ENCODE measurements at places on chromosomes 4 and X. TPM values are rescaled to one million over a fixed set of nuclear protein-coding genes. Genes with fewer than 3 reads are reported as not detected.

- DNase-seq, result no peak
Measured at GRCh38 chr4:125527681-125528080, 212.9 kb downstream of the FAT4 start.

DNA sequence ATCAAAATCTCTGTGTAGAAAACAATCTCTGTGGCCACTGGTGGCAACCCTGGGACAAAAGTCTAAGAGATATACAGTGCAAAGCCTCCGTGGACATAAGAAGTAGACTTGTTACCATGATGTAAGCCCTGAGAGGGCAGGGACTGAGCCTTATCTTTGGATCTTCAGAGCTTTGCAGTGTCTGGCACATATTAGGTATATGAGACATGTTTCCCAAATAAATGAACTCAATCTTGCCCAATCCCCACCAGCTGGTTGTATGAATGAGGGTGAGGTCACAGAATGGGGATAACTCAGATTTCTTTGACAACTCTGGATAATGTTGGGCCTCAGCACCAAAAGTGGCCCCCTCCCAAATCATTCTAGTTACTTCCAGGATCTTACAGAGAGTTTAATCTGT is 511.4 kb upstream of the DIPK2B start:
- no peak for DNase-seq

DNA sequence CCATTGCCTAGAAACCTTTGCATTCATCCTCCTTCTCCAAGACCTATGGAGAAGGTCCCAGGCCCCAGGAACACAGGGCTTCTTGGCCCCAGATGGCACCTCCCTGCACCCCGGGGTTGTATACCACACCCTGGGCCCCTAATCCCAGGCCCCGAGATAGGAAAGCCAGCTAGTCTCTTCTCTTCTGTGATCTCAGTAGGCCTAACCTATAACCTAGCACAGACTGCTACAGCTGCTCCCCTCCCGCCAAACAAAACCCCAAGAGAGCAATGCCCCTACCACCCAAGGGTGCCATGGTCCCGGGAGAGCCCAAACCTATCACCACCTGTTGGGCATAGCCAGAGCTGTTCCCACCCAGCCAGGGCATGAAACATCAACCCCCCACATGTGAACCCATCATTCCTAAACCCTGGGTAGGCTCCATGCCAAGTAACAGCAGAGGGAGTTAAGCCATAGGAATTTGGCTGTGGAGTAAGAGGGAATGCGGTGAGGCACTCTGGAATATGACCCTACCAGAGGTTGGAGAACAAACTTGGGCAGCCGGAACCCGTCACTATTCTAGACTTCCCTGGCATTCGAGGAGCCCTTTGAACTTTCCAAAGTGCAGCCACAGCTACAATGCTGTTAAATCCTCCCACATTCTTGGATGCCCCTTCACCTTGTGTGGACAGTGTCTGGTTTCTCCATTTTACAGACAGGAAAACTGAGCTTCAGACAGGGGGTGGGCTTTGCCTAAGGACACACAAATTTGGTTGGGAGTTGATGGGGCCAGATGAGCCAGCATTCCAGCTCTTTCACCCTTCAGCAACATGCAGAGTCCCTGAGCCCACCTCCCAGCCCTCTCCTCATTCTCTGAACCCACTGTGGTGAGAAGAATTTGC is 10.9 kb upstream of the SASH3 start:
- no peak for DNase-seq

DNA sequence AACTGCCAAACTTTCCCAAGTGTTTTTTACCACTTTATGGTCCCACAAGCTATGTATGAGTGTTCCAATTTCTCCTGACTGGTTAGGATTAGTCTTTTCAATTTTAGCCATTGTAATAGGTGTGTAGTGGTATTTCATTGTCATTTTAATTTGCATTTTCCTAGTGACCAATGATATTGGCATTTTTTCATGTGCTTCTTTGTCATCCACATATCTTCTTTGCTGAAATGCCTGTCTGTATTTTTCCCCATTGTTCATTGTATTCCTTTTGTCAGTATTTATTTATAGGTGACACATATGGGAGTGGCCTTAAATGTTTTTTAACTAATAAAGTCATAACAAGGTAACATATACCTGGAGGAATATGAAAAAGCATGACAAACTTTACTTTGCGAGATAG is 9.2 kb upstream of the UBE2D3 start:
- no peak for DNase-seq

Gene LRCH2
- 0.46 TPM for polyA plus RNA-seq

Gene RBMX2
- 24.0 TPM for polyA plus RNA-seq

Gene ASB12
- 0.51 TPM for polyA plus RNA-seq

- DNase-seq, result no peak
Measured at GRCh38 chr4:74449571-74450297, 4.8 kb downstream of the AREG start.

DNA sequence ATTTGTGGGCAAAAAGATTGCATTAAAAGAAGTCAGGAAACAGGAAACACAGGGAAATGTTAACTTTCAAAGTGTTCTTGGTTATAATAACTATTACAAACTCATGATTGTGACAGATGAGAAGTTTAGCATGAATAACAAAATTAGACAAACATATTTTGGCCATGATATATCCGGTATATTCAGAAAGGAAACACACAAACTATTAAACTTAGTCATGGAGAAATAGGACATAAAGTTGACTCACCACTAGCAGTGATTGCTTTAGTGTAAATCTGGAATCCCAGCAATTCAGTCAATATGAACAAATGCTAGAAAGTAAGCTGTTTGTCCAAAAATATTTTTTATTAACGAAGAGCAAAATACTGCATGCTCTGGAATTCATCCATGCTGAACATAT is 1299.9 kb downstream of the C4orf33 start:
- no peak for DNase-seq

DNA sequence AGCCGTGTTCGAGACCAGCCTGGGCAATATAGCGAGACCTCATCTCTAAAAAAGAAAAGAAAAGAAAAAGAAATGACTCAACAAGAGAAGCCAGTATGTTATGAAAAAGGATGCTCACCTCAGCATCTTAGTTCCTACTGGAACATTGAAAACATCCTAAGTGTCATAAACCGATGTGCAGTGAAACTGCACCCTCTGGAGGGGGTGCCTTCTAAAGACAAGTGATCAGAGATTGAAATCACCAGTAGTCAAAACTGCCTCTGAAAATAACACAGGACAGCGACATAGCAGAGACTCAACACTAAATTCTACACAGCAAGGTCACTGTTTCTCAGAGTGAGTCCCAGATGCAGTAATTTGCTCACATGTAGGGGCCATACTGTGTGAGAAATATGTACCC is 28.0 kb upstream of the ATP6AP2 start:
- no peak for DNase-seq

GRCh38 chrX:20432048-20432447 is 165.3 kb upstream of the RPS6KA3 start:
- DNase-seq, result no peak

DNA sequence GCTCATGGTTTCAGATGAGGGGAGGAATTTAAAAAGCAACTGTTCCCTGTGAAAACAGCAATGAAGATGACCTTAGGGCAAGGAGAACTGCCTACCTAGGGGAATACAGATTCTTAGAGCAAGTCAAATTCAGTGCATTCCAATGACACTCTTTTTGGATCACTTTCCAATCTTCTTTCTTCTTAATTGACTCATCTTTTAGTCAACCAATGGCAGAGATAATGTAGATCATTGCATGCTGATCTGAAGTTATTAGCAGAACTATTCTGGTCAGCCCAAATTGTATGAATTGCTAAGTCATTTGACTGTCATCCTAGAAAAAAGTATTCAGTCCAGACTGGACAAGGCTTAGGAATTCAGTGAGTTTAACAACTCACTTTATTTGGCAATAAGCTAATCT is 12.6 kb upstream of the NR3C2 start:
- DNase-seq, result no peak

DNA sequence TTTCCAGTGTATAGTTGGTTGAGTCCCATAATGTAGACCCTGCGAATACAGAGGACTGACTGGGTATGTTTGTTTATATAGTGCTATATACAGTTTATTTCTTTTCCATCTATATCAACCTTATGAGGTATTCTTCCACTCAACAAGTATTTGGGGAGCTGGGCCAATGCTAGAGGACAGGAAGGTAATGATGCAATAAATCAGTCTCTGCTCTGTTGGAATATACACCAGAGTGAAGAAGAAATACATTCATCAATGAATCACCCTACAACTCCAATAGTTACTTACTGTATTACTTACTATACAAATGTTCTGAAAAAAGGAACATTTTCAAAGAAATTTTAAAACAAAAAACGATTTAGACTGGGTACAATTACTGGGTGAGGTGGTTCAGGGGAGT is 2.1 kb upstream of the ARSJ start:
- DNase-seq, result no peak

- no peak for DNase-seq
Measured at GRCh38 chrX:12378706-12379105, 240.4 kb downstream of the FRMPD4 start.

- DNase-seq, result no peak
Measured at GRCh38 chr4:119641765-119642164, 13.2 kb upstream of the PDE5A start.

Gene CAPN6
- 0.03 TPM for polyA plus RNA-seq

DNA sequence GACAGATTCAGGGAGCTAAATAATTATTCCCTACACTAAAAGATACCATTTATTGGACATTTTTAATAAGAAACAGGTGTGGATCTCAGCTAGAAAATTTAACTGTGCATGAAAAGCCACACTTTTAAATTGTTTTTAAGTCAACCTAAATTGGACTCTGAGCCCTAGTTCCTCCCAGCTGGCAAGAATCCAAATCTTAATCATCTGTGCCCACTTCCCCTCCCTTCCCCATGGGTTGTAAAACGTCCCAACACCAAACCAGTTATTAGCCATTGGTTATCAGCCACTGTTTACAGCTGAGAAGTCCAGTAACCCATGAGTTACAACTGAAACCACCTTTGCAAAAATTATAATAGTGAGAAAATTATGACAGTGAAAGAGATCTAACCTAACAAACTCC is 125.6 kb upstream of the S100G start:
- no peak for DNase-seq

Gene GAGE12F
- not detected for polyA plus RNA-seq

DNA sequence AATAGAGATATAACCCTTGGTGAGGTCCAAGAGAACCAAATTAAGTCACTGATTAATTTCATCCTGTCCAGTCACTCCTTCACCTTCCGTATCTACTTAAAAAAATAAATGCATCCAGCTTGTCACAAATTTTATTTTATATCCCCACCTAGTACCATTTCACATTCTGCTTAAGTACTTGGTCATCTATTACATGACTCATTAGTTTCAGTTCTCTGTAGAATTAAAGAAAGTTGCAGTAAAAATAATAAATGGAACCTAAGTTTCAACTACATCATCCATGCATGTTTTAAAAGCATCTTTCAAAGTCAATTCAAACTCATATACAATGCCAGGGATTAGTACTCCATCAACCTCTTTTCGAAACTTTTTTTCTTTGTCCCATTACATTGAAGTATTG is 130.2 kb downstream of the SH2D1A start:
- no peak for DNase-seq

GRCh38 chr4:25697516-25697915 is 41.9 kb downstream of the SLC34A2 start:
- DNase-seq, result no peak

DNA sequence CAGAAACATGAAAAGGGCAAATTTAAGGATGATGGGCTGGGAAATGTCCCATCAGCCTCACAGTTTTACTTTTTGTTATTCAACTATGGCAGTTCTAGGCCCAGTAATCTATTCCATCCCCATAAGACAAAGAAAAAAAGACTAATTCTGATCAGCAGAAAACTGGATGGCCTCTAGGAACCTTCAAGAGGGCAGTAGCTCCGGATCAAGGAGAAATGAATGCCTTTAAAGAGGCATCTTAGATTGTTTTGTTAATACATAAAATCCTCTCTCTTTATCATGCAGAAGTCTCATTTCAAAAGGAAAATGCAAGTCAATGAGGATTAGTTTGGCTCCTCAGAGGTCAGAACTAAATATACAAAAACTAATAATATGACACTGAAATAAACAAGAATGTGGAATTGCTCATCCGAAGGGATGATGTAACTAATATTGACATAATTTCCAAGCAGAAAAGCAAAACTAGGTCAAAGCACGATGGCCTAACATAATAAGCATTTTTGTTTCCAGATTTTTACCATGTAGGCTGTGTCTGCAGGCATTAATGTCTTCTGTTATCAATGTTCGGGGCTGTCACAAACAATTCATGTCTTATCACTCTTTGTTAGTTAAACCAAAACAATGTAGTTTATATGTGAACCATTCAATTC is 8.8 kb downstream of the MID1 start:
- no peak for DNase-seq

DNA sequence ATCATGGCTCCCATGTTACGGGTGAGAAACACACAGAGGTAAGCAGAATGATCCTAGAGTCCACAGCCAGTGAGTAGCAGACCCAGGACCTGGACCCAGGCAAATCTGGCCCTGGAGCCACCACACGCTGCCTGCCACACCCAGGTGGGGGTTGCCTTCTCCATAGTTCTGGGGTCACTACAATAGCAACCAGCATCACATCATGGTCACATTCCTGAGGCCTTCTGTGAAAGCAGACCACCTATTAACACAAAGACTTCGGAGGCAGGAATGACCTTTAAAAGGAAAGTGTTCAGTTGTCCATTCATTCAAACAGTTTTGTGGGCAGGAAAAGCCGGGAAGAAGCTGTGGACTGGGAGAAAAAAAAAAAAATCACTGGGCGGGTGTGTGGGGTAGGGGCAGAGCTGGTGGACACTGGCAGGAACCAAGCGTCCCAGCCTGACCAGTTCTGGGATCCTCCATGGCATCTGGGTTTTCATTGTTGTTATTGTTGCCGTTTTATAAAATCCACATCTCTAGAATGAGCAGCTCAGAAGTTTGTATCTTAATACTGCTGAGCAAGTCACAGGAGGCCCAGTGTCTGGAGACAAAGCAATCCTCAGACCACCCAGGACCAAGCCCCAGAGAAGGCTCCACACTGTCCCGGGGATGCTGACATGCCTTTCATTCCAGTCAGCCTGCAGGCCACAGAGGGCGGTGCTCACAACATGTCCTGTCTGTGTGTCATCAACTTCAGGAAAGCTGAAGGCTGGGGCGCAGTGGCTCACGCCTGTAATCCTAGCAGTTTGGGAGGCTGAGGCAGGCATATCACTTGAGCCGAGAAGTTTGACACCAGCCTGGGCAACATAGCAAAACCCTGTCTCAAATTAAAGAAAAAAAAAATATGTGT is 67.0 kb downstream of the SEL1L3 start:
- DNase-seq, result no peak

Gene EVC
- 3.0 TPM for polyA plus RNA-seq
